ENCODE measurements at places on chromosomes 7 and 10.

- no peak for DNase-seq
Observed at GRCh38 chr10:32060347-32060746, 4.1 kb upstream of the KIF5B start.

GRCh38 chr10:31073996-31074721, 42.5 kb upstream of the ZNF438 start:
- DNase-seq: no peak

DNA sequence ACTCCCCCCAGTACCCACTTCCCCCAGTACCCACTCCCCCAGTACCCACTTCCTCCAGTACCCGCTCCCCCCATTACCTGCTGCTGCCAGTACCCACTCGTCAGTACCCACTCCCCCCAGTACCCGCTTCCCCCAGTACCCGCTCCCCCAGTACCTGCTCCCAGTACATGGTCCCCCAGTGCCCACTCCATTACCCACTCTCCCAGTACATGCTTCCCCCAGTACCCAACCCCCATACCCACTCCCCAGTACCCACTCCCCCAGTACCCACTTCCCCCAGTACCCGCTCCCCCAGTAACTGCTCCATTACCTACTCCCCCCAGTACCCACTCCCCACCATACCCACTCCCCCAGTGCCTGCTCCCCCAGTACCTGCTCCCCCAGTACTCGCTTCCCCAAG, 550.6 kb downstream of the DNAJB6 start:
- DNase-seq: no peak

- DNase-seq: no peak
Observed at GRCh38 chr7:71731740-71732139, 599.8 kb downstream of the GALNT17 start.

- DNase-seq: no peak
Observed at GRCh38 chr7:35802102-35802466, 1.2 kb downstream of the SEPTIN7 start.

GRCh38 chr10:113433711-113434110, 119.1 kb upstream of the HABP2 start:
- DNase-seq: no peak

GRCh38 chr7:134422008-134422407, 36.9 kb downstream of the AKR1B1 start:
- no peak for DNase-seq

GRCh38 chr7:28224172-28224571, 43.6 kb upstream of the JAZF1 start:
- no peak for DNase-seq

DNA sequence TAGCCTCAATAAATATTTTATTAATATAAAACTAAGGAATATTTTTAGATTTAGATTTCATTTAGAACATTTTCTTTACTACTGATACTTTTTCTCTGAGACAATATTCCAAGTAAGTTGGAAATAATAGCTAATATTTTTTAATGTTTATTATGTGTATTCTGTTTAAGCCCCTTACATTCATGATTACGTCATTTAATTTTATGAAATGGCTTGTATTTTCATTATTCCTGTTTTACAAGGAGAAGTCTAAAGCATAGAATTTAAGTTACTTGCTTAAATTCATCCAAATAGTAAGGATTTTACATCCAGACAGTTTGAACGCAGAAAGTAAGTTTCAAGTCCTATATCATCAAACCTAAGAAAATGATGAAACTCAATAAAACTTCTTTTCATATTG, 6.1 kb downstream of the DGKB start:
- DNase-seq: no peak

- DNase-seq: no peak
Observed at GRCh38 chr10:35641676-35642034, 441 bp downstream of the FZD8 start.

GRCh38 chr10:19817231-19817933, 1.1 kb downstream of the PLXDC2 start:
- no peak for DNase-seq

- no peak for DNase-seq
Observed at GRCh38 chr10:31064348-31064747, 32.7 kb upstream of the ZNF438 start.

DNA sequence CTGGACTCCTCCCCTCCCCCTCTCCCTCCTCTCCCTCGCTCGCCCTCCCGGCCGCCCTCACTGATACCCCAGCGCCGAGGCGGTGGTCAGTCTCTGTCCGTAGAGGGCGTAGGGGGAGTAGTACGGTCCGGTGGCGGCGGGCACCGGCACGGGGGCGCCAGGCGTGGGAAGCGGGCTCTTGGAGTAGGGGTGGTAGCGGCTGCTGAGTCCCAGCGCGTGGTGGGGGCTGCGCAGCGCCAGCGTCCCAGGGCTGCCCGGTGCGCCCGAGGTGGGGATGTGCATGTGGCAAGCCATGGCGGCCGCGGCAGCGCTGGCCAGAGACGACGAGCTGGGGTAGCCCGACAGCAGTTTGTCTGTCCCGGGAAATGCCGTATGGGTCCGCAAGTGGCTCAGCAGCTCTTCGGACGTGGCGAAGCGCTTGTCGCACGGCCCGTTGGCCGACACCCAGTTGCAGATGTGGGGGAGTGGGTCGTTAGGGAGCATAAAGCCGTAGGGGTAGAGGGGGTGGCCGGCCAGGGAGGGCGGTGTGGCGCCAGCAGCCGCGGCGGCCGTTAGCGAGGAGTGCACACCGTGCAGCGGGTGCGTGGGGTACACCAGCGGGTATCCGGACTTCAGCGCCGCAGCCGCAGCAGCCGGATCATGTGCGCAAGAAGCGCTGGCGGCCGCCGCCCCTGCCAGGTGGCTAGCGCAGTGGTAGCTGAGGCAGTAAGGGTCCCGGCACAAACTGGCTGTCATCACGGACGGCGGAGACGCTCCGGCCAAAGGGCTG, 2.7 kb downstream of the ZNF503 start:
- DNase-seq: no peak

DNA sequence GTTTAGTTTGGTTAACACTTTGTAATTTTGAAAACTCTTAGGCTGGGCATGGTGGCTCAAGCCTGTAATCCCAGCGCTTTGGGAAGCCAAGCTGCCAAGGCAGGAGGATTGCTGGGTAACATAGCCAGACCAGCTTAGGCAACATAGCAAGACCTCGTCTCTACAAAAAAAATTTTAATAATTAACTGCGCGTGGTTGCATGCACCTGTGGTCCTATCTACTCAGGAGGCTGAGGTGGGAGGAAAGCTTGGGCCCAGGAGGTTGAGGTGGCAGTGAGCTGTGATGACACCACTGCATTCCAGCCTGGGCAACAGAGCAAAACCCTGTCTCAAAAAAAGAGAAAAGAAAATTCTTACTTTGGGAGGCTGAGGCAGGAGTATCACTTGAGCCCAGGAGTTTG, 18.2 kb downstream of the MYOZ1 start:
- DNase-seq: no peak

- no peak for DNase-seq
Observed at GRCh38 chr10:21499701-21500577, 25.5 kb downstream of the SKIDA1 start.

DNA sequence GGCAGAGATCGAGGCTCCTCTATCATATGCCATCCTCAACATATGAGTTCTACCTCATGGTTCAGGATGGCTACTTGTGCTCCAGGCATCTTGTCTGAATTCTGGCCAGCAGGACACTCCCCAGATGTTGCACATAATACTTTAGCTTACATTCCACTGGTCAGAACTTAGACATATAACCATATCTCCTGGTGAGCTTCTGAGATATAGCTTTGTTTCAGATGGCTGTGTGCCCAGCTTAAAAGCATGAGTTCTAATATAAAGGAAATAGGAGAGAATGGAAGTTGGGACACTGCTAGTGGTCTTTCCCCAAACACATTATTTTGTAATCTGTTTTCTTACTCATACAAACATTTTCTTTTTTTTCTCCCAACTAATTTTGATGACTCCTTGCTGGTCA, 50.8 kb upstream of the IFRD1 start:
- DNase-seq: no peak

DNA sequence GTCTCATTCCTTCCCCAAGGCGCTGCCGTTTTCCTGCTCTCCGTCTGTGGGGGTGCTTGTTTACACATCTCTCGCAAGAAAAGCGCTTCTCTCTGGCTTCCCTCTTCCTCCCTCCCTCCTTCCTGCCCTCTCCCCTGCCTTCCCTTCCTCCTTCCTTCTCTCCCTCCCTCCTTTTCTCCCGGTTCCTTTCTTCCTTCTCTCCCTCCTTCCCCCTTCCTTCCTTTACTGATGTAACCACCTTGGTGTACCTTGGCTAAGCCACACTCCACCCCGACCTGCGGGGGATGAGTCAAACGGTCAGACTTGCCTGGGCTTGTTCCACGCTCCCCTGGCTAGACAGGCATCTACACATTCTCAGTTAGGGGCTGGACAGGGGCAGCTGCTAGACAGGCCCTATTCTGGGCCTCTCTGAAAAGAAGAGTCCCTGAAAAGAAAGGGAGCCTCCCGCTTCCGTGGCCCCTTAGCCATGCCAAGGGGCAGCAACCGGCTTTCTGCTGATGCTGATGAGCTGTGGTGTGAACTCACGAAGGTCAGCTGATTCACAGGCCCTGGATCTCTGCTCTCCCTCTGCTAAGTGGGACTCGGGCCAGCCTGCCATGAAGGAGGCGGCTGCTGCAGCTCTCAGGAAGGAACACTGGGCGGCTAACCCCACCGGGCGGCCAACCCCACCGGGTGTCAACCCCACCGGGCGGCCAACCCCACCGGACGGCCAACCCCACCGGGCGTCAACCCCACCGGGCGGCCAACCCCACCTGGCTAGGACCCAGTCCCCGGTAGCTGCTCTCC, 216.8 kb downstream of the TCERG1L start:
- no peak for DNase-seq

DNA sequence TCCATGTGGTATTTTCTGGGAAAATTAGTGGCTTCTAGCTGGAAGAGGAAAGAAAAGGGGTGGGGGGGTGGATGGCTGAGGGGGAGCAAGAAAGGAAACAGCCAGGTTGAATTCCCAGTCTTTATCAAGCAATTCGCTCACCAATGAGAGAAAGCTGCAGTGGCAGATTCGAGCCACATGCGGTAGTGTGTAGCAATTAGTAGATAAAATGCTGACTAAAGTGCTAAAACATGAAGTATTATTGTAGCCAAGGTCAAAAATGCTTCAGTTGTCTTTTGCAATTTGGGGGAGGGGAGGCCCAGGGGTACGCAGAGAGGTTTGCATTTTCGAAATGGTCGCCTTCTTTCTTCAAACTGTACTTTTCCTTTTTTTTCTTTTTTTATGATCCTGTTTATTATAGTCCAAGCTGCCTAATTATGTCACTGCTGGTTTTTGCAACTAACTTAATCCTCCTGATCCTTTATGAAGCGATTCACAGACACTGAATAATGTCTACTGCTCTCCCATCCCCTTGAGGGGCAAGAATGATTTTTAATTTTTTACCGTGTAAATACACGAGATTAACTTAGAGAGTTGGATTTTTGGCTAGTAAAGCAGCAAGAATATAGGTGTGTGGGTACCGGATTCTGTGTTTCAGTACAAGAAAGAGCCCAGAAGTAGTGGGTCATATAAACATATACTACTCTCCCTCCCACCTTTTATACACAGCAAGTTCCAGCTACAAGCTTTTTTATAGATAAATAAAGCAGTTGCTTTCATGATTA, 3.6 kb upstream of the ARID5B start:
- DNase-seq: no peak

DNA sequence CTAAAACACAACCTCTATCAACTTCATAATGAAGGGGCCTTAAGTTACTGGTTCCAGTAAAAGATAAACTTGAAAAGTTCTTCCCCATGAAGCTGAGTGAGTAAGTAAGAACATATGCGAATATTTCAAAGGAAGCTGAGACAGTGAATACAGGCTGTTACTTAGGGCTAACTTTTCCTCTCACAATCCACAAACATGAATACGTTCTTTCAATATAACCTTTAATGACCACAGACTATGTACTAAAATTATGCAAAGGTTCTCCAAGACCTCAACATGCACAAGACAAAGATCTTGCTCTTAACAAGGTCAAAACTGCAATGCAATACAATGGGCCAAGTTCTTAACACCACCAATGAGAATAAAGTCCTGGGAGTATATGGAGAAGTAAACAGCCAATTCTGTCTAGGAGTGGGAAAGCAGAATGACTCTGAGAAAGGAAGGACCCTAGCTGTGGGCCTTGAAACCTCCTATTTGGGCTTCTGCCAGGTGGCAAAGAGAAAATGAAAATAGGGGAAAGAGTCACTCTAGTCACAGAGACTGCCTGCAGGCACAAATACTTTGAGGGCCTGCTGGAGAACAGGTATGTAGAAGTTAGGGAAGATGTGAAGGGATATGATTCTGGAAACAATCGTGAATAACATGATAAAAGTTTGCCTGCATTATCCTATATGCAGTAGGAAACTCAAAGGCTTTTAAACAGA, 43.7 kb downstream of the OSBPL3 start:
- DNase-seq: no peak

- no peak for DNase-seq
Observed at GRCh38 chr7:129719980-129720732, 108.6 kb downstream of the NRF1 start.

DNA sequence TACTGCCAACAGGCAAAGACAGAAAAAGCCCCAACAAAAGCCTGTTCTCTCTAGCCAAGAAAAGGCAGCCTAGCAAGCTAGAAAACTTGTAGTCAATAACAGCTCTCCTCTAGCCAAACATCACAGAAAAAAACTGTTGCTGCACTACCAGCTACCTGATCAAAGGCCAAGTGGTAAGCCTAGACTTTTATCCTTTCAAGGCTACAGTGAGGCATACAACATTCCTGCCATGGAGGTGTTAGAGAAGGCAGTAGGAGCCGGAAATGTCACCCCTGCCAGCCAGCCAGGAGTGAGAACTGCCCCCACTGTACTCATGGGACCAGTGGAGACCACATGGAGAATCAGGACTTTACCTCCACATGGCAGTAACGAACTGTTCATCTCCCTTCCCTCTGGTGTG, 31.2 kb downstream of the CCDC126 start:
- no peak for DNase-seq

- peak; percentile 37 for DNase-seq
Observed at GRCh38 chr7:1531263-1531978, 919 bp downstream of the MAFK start.

GRCh38 chr7:128076796-128077271, 45.6 kb upstream of the LRRC4 start:
- no peak for DNase-seq

DNA sequence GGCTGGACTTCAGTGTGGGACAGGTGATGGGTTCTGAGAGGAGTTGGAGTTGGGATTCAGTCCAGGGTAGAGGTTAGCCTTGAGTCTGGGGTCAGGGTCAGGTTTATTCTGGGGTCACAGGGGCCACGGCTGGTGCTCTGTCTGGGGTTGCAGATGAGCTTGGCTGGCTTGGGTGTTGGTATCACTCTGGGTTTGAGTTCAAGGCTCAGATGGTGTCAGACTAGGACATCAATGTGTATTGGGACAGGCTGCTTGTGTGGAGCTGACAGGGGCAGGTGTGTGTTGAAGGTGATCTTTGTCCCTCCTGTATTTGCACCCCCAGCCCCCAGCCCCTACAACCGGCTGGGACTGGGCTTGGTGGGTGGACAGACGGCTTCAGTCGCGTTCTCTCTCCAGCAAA, 26.8 kb downstream of the TMEM270 start:
- DNase-seq: no peak

- no peak for DNase-seq
Observed at GRCh38 chr7:84510505-84510904, 315.9 kb upstream of the SEMA3A start.

DNA sequence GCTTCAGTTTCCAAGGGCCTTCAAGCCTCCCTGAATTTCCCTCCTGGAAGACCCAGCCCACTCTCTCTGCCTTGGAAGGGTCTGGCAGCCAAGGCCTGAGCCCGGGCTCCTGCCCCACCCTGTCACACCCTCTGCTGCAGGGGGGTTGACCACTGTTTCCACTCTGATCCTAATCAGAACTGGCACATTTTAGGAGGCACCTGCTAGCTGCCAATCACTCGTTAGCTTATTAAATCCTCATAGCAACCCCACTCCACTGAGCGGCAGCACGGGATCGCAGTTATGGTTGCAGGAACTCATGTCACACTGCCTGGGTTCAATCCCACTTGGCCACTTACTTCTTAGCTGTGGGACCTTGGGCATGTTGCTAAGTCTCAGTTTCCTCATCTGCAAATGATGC, 12.9 kb downstream of the HSPB1 start:
- no peak for DNase-seq
